ENCODE measurements at places on chromosomes 12 and 14. TPM values are rescaled to one million over a fixed set of nuclear protein-coding genes. Genes with fewer than 3 reads are reported as not detected.

The MYF5 gene
- polyA plus RNA-seq: not detected

DNA sequence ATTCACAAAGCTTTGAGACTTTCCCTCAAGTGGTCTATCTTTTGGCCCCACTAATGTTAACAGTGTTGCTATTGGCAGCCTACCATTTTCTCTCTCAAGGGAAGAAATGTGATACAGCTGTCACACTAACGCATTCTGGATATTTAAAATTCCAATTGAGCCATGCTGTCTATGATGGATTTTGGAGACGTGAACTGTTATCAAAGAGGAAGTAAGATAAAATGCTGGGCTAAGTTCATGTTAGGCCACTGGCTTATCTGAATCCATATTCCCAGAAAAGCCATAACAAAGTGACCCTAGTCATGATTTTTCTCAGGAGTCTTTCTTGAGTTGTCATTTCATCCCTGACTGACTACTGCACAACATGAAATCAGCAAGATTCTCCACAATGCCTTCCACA, 200.2 kb downstream of the PHLDA1 start:
- no peak for DNase-seq

The CLEC6A gene
- not detected for polyA plus RNA-seq

The KERA gene
- polyA plus RNA-seq: not detected

The LRP1-AS gene
- polyA plus RNA-seq: not detected

The SLC25A29 gene
- 5.5 TPM for polyA plus RNA-seq

DNA sequence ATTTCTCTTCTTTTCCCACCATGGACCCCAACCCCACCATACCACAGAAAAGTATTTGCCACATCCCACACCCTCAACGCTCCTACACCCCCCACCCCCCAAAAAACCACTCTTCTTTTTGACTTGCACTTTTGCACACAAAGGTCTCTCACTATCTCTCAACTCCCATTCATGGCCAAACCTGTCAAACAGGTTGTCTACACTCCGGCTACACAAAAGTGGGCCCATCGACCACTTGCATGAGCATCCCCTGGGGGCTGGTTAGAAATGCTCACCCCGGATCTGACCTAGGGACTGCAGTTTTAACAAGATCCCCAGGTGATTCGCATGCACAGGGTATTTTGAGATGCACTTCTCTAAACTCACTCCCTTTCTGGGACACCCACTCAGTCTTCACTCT, 248.2 kb downstream of the DPF3 start:
- DNase-seq: no peak

- no peak for DNase-seq
These were observed 91.2 kb downstream of the ITPK1 start for GRCh38 chr14:93024493-93024892.
